ENCODE measurements at places on chromosomes 12 and 14.

DNA sequence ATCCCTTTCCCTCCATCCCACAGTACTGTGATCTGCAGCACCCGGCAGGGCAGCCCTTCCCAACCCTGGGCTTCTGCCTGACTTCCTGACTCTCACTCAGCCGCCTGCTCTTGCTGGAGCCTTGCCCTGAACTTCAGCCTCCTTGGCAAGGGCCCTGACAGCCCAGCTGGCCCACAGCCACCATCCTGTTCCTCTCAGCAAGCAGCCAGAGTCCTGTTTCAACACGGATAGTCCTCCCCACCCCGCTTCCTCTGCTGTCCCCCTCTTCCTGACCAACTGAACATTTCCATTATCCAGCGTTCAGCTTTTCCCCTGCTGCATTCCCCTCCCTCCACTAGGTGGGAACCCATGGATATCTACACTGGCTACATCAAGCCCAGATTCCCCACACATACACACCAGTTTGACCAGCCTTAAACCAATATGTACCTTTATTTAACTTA, 74.0 kb upstream of the MDM1 start:
- DNase-seq: no peak

DNA sequence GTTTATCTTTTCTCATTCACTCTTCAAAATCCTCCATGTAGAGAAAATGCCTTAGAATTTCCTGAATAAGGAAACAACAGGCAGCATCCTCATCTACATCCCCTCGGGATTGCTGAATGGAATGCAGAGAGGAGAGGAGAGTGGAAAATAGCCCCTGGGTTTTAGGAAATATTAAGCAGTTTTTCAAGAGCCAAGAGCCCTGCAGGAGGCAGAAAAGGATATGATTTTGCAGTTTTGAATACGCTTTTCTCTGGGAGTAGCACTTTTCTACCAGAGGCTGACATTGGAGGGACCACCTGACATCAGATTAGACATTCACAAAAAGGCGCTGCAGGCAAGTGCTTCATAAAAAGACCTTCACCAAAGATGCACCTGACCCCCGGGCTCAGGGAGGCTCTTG, 362.2 kb upstream of the SFSWAP start:
- DNase-seq: no peak

GRCh38 chr12:102496591-102496990, 16.2 kb upstream of the IGF1 start:
- no peak for DNase-seq

DNA sequence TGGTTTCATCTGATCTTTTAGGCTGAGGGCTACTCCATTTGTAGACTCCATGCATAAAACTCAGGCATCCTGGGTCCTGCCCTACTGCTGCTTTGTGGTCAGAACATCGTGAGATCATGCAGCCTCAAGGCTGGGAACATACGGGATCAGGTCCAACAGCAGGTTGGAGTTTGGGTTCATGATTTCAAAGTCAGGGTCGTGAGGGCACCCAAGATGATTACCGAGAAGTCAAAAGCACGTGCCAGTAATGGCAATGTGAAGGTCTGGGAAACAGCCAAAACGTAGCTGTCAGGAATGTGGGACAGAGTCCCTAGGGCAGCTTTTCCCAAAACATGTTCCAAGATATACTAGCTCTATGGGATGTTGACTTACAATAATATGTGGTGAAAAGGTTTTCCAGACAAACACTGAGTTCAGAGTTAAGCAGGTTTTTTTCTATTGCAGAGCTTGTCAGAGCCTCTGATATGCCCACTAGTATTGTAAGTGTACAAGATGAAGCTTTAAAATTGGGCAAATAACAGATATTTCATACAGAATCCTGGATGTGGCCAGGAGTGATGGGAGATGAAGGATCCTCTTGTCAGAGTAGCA, 130.3 kb upstream of the DNM1L start:
- no peak for DNase-seq

DNA sequence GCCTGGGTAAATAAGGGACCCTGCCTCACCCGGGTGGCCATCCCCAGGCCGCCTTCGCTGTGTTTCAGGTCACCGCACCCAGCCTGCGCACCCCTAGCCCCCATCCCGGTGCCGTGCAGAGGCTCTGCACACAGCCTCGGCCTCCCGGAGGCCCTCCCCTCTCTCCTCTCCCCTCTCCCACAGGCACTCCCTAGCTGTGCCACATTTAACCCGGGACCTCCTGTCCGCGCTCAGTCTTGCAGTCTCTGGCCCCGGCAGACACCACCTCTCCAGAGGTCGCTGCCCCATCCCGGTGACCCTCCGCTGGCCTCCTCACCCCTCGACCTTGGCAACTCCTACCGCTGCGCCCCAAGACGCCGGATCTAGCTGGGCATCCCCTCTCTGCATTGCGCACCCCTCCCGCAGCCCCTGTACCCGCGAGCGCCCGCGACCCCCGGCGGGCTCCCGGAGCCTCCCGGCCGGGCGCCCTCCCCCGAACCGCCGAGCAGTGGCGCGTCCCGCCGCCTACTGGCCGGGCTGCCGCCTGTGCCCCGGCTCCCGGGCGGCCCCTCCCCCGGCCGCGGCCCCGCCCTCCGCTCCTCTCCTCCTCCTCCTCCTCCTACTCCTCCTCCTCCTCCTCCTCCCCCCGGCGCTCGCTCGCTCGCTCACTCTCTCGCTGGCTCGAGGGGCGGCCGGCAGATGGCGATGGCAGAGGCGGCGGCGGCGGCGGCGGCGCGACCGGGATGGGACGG, 120.7 kb downstream of the AACS start:
- DNase-seq: peak; percentile 57

GRCh38 chr12:5014269-5014668, 29.4 kb upstream of the KCNA5 start:
- no peak for DNase-seq

DNA sequence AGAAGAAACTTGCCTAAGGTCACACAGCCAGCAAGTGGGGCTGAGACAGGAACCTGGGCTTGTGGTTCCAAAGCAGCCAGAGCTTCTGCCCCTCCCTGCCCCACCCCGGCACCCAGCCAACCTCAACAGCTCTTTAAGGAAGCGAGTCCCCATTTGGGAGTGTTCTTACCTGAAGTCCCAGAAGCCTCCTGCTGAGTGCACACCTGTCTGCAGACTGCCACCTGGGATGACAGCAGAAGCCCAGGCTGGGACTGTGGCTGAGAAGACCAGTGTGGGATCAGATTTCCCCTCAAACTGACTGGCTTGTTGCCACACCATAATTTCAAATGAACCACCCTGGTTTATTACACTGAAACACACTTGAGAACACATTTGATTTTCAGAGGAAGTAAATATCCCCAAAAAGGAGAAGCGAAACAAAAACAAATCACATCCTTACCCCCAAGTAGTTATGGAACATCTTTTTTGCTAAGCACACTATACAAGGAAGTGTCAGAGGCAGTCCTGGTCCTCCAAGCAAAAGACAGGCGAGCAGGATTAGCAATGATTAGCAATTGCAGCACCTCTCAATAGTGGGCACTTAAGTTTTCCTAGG, 6.3 kb upstream of the RIN3 start:
- DNase-seq: no peak

GRCh38 chr12:8780389-8780788, 42.0 kb upstream of the A2ML1 start:
- no peak for DNase-seq

- DNase-seq: no peak
Measured at GRCh38 chr12:121806009-121806545, 2.3 kb downstream of the SETD1B start.

DNA sequence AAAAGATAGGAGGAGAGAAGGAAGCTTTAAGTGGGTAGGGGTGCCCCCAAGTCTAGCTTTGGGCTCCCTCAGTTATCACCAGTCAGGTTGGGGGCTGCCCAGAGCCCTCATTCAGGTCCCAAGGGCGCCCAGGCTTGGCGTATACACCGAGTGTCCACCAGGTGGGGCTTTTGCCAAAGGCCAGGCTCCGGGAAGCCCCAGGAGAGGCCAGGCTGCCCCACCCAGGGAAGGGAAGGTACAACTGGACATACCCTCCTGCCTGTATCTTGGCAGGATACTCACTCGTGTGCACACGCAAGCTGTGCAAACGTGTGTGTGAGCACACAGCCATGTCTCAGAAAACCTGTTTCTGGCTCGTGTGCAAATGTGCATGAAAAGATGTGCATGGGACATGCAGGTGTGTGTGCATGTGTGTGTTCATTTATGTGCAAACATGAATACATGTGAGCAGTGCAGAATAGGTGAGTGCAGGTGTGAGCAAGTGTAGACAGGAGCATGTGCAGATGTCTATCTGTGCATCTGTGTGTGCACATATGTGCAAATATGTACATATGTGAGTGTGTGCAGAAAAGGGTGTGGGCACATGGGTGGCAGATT, 103.9 kb upstream of the MYL2 start:
- peak; percentile 66 for DNase-seq

DNA sequence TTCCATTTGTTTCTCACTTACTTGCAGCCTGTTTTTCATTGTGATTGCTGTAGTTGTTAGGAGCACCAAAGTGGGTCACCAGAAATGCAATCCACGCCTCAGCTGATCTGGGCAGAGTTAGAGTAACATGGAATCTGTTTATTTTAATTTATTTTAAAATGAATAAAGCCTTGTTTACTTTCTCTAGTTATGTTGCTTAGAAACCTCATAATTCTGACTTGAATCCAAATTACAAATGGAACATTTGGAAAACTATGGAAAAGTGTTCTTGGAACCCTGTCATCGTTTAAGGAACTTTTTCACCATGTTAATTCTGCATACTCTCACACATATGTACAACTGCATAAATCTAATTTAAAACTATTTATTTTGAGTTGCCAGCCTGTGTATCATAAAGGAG, 92.2 kb upstream of the DAAM1 start:
- DNase-seq: no peak

DNA sequence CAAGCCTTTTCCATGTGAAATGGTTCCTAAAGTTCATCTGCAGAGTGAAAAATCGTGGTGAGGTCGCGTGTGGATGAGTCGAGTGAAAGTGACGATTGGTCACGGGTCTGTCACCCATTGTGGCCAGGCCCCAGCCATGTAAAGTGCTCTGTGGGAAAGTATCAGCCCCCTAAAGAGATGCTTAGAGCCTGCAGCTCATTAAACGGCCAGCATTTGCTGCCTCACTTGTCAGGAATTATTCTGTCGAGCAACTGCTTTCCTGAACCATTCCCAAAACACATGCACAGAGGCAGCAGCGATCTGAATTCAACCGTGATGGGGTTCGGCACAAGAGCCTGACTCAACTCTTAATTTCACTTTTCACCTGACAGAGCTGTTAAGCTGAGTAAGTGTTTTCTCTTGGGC, 16.0 kb downstream of the DBX2 start:
- DNase-seq: no peak

- DNase-seq: no peak
Measured at GRCh38 chr12:130568501-130568900, 147.6 kb downstream of the RIMBP2 start.

DNA sequence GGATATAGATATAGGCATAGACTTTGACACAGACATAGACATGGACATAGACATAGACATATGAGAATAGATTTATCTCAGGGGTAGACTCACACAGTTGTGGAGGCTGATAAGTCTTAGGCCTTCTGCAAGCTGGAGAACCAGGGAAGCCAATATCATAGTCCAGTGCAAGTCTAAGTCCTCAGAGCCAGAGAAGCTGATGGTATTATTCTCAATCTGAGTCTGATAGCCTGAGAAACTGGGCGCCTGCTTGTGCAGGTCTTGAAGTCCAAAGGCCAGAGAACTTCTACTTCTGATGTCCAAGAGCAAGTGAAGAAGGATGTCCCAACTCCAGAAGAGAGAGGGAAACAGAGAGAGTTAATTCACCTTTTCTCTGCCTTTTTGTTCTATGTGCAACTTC, 476.5 kb downstream of the SLC6A15 start:
- DNase-seq: no peak

- no peak for DNase-seq
Measured at GRCh38 chr12:46963977-46964971, 115.1 kb upstream of the PCED1B start.

DNA sequence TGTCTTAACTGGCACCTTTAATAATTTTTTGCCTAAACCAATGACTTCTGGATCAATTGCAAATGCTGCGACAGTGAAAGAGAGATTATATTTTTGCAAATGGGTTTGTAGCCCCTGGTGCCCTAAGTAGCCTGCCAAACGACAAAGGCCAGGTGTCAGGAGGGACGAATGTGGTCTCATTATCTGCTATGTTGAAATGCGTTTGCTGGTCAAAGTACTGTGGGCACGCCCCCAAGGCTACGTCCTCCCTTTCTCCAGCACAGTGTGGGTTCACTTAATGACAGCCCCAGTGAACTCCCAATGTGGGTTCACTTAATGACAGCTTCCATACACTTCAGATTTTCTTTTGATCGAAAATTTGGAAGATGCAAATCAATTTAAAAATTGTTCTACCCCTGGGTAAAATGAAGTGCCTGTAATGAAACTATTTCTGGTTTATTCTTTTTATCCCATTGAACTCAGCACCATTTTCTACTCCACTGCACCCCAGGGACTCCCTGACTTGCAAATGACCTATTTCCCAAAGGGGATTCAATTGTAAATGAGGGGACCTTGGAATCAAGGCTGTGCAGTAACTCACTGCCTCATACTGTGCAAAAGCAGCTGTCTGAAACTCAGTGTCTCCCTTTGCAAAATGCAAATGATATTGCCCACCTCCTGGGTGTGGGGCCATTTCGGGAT, 1.4 kb downstream of the SERPINA11 start:
- no peak for DNase-seq

GRCh38 chr12:122194804-122195203, 8.7 kb upstream of the B3GNT4 start:
- no peak for DNase-seq

- no peak for DNase-seq
Measured at GRCh38 chr12:52630008-52630500, 11.7 kb upstream of the KRT73 start.

GRCh38 chr14:103859416-103860202, 12.2 kb upstream of the PPP1R13B start:
- DNase-seq: no peak

DNA sequence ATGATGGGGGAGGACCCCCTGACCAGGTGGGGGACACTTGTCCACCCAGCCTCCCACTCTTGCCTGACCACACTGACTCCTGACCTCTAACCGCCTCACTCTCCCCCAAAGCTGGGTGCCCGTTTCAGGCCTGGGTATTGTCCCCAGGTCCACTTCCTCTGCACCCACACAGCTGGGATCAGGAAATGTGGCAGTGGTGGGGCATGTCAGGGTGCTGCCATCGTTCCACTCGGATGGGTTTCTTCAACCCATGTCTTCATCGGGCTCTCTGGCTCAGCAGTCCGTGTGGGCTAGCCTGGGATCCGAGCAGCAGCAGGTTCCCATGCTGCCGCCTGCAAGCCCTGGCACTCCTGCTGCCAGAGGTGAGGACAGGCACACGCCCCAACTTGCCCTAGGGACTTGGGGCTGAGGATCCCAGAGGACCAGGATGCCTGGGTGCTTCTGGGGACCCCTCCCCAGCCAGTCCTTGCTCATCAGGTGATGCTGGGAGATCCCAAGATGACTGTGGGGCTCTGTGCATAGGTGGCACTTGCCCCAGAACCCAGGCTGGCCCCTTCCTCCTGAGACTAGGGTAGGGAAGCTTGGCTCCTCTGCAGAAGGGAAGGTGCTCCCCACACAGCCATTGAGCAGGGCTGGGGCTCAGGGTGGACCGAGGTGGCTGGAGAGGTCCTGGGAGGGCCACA, 2.9 kb upstream of the CLBA1 start:
- no peak for DNase-seq

GRCh38 chr12:47802312-47802711, 17.4 kb downstream of the HDAC7 start:
- DNase-seq: no peak
